ENCODE measurements at places on chromosomes 3 and 15. TPM values are rescaled to one million over a fixed set of nuclear protein-coding genes. Genes with fewer than 3 reads are reported as not detected.

The SYNPR gene
- total RNA-seq, result not detected

The MUC20 gene
- total RNA-seq, result 2.0 TPM

The LDHAL6B gene
- total RNA-seq, result not detected

The SETD5 gene
- total RNA-seq, result 127 TPM

The SPATA12 gene
- total RNA-seq, result not detected

The RTP1 gene
- total RNA-seq, result not detected

The POLQ gene
- 0.51 TPM for total RNA-seq

The PARP16 gene
- total RNA-seq, result 6.0 TPM

The TMOD2 gene
- total RNA-seq, result 9.5 TPM

The FBXW12 gene
- not detected for total RNA-seq

The MINAR1 gene
- 0.45 TPM for total RNA-seq

The PRSS50 gene
- total RNA-seq, result not detected

The ABHD6 gene
- total RNA-seq, result 22.3 TPM

The RPL32 gene
- 1,520 TPM for total RNA-seq

The PROS1 gene
- 31.3 TPM for total RNA-seq

The INKA1 gene
- total RNA-seq, result 3.2 TPM

The TRH gene
- not detected for total RNA-seq

The SEC11A gene
- total RNA-seq, result 142 TPM

The KCNMB3 gene
- total RNA-seq, result 3.2 TPM

The LYZL4 gene
- not detected for total RNA-seq
